ENCODE measurements at places on chromosomes 16 and 17.

GRCh38 chr16:27547134-27547533 lies 2.6 kb downstream of the GTF3C1 start:
- DNase-seq: no peak

DNA sequence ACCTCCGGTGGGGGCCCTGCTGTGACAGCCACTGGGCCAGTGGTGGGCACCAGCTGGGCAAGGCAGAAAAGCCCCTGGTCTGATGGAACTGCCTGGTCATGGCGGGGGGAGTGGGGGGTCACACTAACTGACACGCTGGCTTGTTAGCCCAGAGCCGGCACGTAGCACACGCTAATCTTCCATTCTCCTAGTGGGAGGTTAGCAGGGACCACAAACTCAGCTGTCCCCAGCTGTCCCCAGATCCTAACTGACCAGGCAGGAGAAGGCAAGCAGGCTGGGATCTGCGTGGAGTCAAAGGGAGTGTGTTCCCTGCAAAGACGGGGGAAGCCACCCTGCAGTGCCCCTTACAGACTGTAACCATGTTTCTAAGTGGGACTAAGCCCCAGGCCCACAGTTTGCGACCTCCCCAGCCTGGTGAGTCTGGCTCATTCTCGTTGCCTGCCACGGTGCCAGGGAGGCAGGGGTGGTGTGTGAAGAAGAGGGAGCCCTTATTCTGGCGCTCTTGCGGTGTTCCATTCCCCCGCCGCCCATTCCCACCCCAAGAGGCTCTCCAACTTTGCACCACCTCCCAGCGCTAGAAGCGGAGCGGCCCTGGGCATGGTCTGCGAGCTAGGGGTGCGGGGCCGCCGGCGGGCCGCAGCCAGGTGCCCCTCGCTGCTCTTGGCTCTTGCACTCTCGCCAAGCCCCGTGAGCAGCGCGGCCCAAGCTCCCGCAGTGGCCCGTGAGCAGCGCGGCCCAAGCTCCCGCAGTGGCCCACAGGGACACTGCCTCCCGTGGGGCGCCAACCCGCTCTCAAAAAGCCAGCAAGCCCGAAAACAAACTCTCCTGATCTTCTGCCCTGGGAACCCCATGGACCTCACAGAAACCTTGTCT lies 12.1 kb upstream of the ZNF423 start:
- DNase-seq: no peak

- DNase-seq: no peak
Observed at GRCh38 chr16:22726868-22727267, 87.1 kb upstream of the HS3ST2 start.

DNA sequence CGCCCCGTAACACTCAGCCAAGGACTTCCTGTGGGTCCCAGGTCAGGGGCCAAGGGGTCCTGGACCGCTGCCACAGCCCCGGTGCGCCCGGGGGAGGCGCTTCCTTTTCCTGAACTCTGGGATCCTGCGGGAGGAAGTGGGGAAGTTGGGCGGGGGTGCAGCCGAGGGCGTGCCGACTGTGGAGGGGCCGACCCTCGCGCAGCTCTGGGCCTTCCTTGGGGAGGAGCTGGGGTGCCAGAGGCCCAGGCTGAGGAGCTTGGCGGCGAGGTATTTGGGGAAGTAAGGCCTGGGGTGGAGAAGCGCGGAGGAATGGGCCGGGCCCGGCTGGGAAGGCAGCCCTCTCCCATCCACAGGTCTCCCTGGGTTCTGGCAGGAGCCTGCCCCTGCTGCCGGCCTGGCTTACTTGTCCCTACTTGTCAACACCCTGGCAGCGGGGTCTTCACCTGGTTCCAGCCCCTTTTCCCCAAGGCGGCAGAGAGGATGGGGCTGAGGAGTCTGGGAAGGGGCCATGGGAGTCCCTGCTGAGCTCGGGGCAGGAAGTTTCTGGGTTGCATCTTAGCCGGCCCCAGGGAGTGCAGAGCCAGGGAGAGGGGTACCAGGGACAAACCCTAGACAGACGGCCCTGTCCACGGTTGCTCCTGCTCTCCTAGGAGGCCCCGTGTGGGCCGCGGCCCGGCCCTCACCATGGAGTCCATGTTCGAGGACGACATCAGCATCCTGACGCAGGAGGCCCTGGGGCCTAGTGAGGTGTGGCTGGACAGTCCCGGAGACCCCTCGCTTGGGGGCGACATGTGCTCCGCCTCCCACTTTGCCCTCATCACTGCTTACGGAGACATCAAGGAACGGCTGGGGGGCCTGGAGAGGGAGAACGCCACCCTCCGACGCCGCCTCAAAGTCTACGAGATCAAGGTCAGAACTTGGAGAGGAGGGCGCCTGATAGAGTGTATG lies 1.7 kb downstream of the TBKBP1 start:
- DNase-seq: peak; percentile 90

DNA sequence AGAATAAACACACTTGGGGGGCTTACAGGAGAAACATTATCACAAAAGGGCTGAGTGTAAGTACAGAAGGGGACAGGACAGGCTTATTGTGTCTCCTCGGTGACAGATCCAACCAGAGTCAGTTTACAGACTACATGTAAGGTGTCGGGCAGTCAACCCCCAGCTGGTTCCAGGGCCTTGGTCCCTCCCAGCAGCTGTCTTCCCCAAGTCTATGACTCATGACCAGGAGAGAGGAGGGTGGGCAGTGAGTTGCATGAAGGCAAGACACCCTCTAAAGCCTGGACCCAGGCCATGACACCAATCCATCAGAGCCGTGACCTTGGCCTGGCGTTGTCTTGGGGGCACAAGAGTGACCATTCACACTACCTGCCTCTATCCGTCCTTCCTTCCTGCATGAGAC lies 276.2 kb upstream of the CCL2 start:
- no peak for DNase-seq

- peak; percentile 64 for DNase-seq
Observed at GRCh38 chr16:84054916-84055315, 12.3 kb upstream of the SLC38A8 start.

GRCh38 chr17:6711081-6711674 lies 2.0 kb downstream of the SLC13A5 start:
- no peak for DNase-seq

DNA sequence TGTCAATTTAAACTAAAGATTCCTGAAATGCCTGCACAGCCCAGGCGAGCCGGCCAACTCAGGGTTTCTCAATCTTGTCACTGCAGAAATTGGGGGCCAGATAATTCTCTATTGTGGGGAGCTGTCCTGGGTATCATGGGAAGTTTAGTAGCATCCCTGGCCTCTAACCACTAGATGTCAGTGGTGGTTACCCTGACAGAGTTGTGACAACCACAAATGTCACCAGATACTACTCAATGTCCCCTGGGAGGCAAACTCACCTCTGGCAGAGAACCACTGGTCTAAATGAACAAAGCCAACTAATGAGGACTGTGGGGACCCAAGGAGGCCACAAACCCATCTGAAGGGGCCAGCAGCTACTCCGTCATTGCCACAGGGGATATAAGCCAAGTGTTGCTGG lies 90.9 kb downstream of the MYH11 start:
- no peak for DNase-seq

- no peak for DNase-seq
Observed at GRCh38 chr16:81817789-81818567, 38.9 kb downstream of the PLCG2 start.

- no peak for DNase-seq
Observed at GRCh38 chr16:53817812-53818550, 114.0 kb downstream of the FTO start.

DNA sequence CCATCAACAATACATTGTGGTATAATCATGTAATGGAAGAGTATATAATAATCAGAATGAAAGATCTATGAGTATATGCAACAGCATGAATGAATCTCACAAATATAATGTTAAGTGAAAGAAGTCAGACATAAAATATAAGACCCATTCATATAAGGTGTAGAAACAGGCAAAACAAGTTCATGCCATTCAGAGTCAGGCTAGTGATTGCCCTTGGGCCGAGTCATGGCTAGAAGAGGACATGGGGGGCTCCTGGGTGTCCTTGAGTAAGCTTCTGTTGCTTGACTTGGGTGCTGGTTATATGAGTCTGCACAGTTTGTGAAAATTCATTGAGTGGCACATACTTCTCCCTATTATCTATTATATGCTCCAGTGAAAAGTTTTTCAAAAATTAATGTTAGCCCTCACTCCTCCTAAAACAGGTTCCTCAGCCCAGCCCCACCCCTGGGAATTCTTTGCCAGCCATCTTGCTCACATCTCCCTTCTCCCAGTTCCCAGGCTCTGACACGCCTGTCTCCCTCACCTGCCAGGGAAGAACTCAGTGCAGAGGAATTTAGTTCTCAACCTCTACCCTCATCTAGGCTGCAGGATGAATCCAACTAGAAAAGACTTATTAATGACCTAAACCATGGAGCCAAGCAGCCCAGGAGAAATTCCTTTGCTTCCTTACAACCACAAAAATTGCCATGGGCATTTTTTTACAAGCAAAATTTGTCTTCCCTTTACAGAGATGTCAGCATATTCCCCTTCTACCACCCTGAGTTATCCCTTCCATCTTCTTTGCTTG lies 52.4 kb upstream of the NFAT5 start:
- no peak for DNase-seq

- DNase-seq: no peak
Observed at GRCh38 chr16:57049678-57050077, 42.7 kb upstream of the CPNE2 start.

GRCh38 chr17:77640916-77641605 lies 317.4 kb upstream of the TNRC6C start:
- DNase-seq: peak; percentile 66

- DNase-seq: no peak
Observed at GRCh38 chr17:69592692-69593350, 178.3 kb downstream of the MAP2K6 start.

DNA sequence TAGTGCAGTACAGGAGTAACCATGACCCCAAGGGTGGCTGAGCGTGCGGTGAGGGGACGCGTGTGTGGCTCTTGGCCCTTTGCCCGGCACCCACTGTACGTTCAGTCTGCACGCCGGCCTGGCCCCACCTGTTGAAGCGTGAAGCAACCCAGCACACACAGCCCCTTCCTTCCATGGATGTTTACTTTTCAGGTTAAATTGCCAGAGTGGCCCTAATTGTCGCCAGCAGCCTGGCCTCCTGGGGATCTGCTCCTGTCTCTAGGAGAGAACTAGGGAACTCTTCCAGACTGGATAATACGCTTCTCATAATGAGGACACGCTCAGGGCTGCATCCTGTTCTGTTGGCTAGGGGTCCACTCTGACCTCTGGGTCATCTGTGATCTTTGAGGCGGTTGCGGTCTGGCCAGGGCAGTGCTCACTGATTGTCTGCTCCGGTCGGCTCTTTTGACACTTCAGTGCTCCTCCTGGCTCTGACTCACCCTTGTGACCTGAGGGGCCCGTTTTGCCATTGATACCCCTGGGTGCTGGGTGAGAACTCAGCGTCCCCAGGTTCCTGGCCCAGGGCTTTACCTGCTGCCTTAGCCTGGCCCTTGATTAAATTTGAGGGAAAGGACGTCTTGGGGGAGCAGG lies 27.7 kb downstream of the TPSG1 start:
- no peak for DNase-seq

DNA sequence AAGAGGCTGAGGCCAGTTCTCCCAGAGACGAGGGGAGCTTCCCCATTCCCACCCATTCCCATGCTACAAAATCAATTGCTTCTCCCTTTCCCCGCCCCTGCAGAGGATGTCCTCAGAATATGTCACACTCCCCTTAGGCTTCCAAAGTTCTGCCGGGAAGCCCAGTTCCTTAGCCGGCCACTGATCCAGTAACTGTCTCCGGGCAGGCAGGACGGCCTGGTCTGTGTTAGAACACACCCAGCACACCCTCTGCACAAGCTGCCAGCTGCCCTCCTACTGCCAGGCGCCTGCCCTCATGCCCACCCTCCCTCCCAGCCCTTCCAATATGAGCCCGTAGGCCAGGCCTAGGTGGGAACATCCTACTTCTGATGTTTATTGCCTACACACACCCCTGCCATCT lies 31.1 kb downstream of the SGSM2 start:
- DNase-seq: no peak

- DNase-seq: no peak
Observed at GRCh38 chr17:30093463-30094147, 23.0 kb upstream of the NSRP1 start.

- DNase-seq: peak; percentile 92
Observed at GRCh38 chr16:879986-880385, 79.5 kb upstream of the GNG13 start.

DNA sequence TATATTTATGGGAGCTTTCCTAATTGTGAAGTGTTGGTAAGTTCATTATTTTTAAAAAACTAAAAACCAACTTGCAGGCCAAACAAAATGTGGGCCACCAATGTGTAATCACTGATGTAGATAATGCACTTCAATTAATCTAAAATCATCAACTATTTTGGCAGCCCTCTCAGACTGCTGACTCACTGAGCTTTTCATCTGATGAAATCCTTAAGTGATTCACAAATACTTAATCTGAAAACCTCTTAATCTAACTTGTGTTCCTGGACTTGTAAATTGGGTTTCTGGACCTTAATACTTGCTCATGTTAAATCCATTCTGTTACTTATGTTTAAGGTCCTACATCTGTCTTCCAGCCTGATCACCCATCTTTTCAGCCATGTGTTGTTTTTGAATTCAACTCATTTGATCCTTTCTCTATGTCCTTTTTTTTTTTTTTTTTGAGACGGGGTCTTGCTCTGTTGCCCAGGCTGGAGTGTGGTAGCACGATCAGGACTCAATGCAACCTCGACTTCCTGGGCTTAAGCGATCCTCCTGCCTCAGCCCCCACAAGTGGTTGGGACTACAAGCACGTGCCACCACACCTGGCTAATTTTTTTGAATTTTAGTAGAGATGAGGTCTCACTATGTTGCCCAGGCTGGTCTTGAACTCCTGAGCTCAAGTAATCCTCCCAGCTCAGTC lies 39.0 kb downstream of the PRKCB start:
- DNase-seq: no peak

- DNase-seq: no peak
Observed at GRCh38 chr16:72657164-72657563, 390.8 kb downstream of the ZFHX3 start.

GRCh38 chr17:79078476-79079190 lies 4.0 kb downstream of the ENGASE start:
- peak; percentile 58 for DNase-seq

- DNase-seq: no peak
Observed at GRCh38 chr17:74773871-74774286, 2.3 kb downstream of the NAT9 start.

DNA sequence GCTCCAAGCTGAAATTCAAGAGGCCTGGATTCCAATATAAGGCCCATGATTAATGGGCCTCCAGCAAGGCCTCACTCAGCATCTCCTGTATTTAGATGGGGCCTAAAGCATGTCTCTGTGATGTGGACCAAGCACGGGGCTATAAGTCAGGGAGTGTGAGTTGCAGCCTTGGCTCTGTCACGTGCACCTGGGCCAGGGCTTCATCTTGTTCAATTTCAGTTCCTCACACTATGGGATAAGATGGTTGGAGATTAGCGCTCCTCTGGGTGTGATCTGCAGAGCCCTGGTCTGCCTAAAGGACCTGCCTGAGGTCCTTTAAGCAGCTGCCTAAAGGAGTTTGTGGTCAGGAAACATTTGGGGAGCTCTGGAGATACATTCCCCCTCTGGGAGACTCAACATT lies 25.2 kb downstream of the KLHL36 start:
- no peak for DNase-seq

- DNase-seq: no peak
Observed at GRCh38 chr17:78664476-78665386, 87.5 kb upstream of the DNAH17 start.

DNA sequence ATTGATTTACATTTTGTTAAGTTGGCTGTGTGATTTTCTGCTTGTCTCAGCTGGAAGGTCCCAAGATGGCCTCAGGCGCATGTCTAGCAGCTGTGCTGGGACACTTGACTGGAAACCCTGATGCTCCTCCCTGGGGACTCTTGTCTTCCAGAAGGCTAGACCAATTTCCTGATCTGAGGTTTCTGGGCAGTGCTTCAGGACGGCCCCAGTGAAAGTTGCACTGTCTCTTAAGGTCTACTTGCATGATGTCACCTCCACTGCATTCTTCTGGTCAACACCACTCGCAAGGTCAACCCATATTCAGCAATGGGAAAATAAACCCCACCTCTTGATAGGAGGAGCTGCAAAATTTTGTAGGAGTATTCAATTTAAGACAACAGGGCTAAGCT lies 116.0 kb downstream of the SALL1 start:
- DNase-seq: no peak

Measured in chondrocyte (in vitro differentiated cells).